ENCODE measurements at places on chromosomes 4 and X. TPM values are rescaled to one million over a fixed set of nuclear protein-coding genes. Genes with fewer than 3 reads are reported as not detected.

- H3K4me3 ChIP-seq: no peak overlapping the region
- H3K4me1 ChIP-seq: peaks cover 4% of the 10 kb centered on the region
- H3K27ac ChIP-seq: no peak overlapping the region
- H3K36me3 ChIP-seq: no peaks in the 10 kb centered on the region
- DNase-seq: no peak
Measured at GRCh38 chr4:78293821-78294301, 236.7 kb downstream of the FRAS1 start.

DNA sequence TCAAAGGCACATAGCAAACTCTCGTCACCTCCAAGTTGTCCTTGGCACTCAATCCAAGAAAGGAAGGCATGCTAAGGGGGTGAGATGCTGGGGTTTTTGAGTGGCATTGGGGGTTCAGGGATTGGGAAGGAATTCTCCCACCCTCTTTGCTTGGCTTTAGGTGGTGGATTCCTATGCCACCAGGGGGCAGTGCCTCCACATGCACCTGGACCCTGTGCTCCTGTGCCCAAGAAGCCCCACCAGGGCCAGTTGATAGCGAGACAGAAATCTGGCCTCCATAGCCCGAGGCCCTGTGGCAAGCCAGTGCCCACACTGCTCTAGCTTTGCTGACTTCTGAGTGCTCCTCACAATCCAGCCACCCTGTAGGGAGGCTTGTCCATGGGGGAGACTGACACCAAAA is 2.0 kb upstream of the FATE1 start:
- no peak for DNase-seq
- no peak overlapping the region for H3K4me3 ChIP-seq
- H3K4me1 ChIP-seq: no peaks in the 10 kb centered on the region
- no peak overlapping the region for H3K27ac ChIP-seq

GRCh38 chr4:135838889-135839288 is 1637.3 kb upstream of the PABPC4L start:
- H3K27ac ChIP-seq: no peak overlapping the region
- H3K27me3 ChIP-seq: no peaks in the 10 kb centered on the region
- H3K4me1 ChIP-seq: no peaks in the 10 kb centered on the region
- H3K4me3 ChIP-seq: no peak overlapping the region
- H3K36me3 ChIP-seq: no peaks in the 10 kb centered on the region
- DNase-seq: no peak

Gene TMPRSS11B
- not detected for total RNA-seq

GRCh38 chr4:151402145-151402865 is 6.7 kb upstream of the FHIP1A start:
- H3K4me3 ChIP-seq: no peak overlapping the region
- DNase-seq: no peak
- peaks cover 2% of the 10 kb centered on the region for H3K27me3 ChIP-seq
- H3K4me1 ChIP-seq: peaks cover 2% of the 10 kb centered on the region

All from B cell (primary cell).